ENCODE measurements at places on chromosomes 7 and 10.

DNA sequence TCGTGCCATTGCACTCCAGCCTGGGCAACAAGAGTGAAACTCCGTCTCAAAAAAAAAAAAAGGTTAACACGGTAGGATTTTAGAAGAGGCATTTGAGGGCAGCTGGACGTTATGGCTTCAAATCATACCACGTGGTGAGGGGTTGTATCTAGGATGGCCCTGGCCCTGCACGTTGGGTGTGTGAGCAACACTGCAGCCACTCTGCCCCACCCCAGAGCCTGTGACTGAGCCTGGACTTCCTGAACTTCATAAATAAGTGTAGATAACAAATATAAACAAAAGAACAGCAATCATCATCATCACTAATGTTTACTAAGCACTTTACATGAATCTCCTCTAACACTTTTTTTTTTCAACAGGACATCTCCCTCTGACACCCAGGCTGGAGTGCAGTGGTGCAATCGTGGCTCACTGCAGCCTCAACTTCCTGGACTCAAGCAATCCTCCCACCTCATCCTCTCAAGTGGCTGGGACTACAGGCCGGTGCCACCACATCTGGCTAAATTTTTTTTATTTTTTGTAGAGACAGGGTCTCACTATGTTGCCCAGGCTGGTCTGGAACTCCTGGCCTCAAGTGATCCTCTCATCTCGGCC is 169.5 kb upstream of the FRMD4A start:
- DNase-seq: no peak

DNA sequence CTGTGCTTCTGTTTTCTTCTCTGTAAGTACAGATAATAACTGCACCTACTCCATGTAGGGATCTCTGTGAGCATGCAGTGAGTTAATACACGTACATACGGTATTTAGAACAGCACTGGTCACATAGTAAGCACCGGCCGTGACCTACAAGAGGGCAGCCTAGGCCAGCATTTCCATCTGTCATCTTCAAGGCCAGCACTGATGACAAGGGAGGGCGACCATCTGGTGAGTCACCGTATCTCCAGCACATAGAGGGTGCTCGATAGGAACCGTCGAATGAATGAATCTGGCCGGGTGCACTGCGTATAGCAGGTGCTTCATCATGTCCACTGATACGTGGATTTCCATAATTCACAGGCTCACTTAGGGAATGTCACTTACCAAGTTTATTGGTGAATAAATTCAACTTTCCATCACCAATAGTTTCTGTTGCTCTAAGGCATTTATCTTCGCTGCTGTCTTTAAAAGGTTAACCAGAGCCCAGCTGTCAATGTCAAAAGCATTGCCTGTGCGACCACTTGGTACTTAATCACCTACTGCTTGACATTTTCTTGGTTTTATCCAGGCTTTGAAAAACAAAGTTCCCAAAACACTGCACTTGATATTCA is 8.3 kb downstream of the NOD1 start:
- DNase-seq: no peak

- no peak for DNase-seq
These were observed 520.0 kb downstream of the GLRX3 start for GRCh38 chr10:130656187-130656575.

- DNase-seq: no peak
These were observed 3.7 kb downstream of the WDR37 start for GRCh38 chr10:1059902-1060301.

DNA sequence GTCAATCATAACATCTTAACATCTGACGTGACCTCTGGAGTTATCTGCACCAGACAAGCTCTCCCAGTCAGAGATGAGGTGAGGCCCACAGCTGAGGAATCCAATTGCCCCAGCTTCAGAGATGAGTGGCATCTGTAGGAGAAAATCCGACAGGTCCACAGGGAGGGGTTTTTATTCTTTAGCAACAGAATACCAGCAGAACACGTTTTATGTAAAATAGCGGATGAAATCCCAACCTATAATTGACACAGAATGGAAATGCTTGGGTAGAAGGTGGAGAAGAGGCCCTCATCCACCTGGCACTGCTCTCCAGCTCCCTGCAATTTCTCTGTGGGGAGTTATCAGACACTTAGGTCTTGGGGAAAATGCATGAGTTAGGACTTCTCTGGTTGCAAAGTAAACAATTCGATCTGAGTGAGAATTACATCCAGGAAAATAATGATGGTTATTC is 144.2 kb upstream of the NRP1 start:
- DNase-seq: no peak

DNA sequence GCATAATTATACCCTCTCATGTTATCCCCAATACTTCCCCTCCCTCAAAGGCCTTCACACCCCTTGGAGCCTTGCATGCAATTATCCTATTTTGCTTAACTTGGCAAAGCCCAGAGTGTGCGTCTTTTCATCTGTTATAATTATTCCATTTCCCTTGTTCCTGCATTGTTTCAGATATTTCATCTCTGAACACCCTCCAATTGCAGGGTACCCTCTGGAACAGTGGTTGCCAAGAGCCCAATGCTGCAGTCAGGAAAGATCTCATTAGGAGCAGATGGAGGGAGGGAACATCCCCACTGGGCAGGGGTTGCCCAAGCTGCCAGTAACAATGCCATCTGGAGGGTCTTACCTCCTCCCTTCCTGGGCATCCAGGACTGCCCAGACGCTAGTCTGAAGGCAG is 18.4 kb upstream of the GOLGA7B start:
- DNase-seq: no peak

- no peak for DNase-seq
These were observed 33.7 kb downstream of the ZNF37A start for GRCh38 chr10:38127812-38128211.

Measured in WTC11 (cell line).